Activated B cell treated with CpG ODN at 0.5 μM for 24 hours (primary cell): ENCODE measurements at places on chromosomes 1 and 21.

DNA sequence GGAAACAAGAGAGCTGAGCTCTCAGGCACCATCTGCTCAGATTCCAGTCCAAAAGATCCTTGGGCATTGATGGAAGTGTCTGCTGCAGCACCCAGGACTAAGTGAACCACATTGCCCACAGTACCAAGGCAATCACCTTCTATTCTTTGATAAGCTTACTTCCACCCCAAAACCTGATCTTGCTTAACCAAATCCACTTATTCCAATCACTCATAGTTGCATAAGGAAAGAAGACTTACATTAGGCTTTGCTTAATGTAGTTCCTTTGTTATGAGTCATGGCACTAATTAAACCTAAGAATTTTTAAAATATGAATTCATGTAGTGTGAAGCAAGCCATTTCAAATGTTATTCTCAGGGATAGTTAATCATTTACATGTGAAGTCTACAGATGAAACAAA, 84.5 kb downstream of the UCHL5 start:
- DNase-seq: no peak

DNA sequence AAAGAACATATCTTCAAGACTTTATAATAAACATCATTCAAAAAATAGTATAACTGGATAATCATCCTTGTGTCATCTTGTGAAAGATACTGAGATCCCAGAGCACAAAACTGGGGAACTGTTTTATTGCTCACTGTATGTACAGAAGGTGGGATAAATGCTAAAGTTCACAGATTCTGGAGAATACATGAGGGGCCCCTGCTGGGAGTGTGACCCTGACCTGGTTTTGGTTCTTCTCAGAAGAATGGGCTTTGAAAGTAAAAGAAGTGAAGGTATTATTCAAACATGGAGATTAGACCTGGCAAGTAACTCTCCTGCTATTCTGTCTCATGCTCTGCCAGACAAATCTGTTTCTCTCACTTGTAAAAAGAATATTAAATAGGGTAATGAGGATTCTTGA, 14.5 kb downstream of the WDR26 start:
- no peak for DNase-seq

- no peak for DNase-seq
Measured at GRCh38 chr1:248013229-248013710, at the start of gene OR2L5. Gene OR2L5 (plus strand): TSS chr1:248013660. CDS start chr1:248021948, 8,288 bp downstream.

- DNase-seq: no peak
Measured at GRCh38 chr1:204172404-204173029, 6.4 kb upstream of the REN start.

DNA sequence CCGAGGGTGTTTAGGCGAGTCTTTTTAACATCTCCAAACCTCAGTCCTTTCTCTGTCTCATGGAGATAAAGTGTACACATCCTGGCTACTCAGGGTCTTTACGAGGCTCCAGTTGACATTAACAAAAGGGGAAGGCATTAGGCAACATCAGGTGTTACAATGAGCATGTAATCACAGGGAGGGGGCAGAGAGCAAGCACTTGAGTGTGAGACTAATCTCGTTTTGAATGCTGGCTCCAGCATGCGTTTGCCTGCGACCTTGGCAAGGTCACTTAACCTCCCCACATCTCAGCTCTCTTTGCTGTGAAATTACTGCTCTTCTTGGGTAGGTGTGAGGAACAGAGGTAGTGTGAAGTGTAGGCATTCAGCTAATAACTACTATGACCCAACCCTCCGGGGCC, 3.1 kb downstream of the TNNT2 start:
- DNase-seq: no peak

GRCh38 chr1:33434363-33434750, 3.5 kb upstream of the PHC2 start:
- DNase-seq: no peak

DNA sequence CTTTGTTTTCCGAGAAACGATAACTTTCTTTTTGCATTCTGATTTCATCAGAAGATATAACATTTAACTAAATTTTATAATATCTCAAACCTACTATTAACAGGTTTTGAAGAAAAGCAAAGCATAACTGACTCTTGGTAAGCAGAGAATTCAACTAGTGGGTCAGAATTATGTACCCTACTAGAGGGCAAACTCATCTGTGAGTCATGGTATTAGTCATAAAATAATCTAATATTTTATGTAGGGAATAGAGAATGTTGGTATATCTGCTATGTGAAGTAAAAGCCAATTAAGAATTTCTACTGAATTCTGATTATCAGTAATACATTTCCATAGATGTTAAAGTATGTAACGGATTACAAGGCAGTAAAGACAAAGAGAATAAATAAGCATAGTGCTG, 56.8 kb downstream of the USP1 start:
- DNase-seq: no peak

DNA sequence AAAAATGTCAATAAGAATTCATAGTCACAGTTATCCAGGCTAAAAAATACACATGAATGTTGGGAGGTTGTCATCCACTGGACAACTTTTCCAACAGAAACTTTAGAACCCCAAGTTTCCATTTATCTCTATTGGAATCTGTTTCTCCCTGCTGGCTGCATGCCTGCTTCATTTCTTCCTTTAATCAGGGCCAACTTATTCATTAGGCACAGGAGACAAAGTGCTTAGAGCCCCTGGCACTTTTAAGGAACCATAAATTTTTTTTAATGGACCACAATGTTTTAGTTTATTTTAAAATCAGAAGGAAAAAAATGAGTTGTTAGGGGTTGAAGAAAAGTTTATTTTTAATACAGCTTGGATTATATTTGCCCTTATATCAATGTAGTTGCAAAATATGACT, 26.7 kb upstream of the C2CD2 start:
- DNase-seq: no peak

- DNase-seq: no peak
Measured at GRCh38 chr1:43338001-43338400, 383 bp downstream of the MPL start.
